ENCODE measurements at places on chromosomes 4 and X. TPM values are rescaled to one million over a fixed set of nuclear protein-coding genes. Genes with fewer than 3 reads are reported as not detected.

DNA sequence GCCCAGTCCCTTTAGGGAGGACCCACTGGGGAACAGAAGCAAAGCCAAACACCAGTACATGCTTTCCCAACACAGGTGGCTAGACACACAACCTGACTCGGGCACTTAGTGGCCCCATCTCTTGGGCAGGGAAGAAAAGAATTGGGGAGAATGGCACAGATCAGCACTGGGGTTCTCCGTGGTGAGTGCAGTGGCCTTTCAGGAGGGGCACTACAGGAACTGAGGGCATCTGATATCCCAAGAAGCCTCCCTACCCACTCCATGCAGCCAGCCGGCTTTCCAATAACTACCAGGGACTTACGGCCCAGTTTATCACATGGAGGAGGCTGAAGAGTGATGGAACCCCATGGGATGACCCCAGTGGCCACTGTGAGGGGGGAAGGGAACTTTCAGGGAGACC lies 23.0 kb downstream of the RGN start:
- no peak for DNase-seq

GRCh38 chr4:124139044-124139443 lies 573.5 kb downstream of the ANKRD50 start:
- DNase-seq, result no peak

- DNase-seq, result no peak
These were observed 25.1 kb upstream of the PLAC8 start for GRCh38 chr4:83139514-83140156.

DNA sequence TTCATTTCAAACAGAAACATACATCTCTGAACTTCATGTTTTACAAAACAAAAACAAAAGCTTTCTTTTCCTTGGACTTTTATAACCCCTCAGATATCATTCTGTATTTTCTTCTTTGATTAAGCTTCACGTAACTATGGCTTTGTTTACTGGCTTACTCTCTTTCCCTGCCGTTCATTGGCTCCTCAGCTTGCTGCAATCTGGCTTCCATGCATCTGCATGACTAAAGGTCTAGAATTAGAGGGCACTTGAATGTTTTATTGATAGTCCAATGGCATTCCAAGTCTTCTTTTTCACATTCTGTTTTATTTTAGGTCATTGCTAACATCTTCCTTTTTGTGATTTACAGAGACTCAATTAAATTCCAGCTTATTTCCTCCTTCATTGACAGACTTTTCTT lies 487.6 kb downstream of the GRXCR1 start:
- no peak for DNase-seq

GRCh38 chrX:153644356-153645125 lies 2.5 kb upstream of the DUSP9 start:
- DNase-seq, result no peak

DNA sequence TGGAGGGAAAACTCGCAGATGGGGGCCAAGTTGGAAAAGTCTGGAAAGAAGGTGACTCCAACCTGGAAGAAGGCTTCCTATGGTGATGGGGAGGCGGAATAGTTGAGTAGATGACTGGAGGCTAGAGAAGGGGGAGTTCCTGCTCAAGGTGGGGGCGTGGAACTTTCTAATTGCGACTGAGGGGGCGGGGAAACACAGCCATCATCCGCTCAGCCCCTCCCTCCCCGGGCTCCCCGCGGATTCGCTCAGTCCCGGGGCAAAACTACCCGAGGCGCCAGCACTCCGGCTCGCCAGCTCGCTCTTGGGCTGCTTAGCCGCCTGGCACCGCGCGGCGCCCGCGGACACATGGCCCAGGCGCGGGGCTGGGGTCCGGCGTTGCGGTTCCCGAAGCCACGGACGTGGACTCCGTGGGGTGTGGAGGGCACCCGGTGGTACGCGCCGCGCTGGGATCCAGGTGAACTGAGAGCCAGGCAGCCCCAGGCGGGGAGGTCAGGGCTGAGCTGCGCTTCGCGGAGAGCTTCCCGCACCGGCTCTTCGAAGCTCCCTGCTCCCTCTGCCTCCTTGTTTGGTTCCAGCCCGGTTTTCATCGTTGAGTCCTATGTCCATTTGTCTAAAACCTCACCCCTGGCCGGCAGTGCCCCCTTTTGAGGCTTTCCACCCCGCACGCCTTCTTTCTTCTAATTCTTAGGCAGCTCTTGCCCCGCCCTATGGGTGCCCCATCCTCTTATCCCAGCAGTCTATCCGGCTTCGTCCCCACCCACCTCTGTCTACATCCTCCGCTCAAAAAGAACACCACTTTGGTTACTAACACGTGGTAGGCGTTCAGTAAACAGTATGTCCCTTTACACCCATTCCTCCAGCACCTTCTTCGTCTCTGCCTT lies 38.9 kb downstream of the STARD8 start:
- DNase-seq, result peak; percentile 33

DNA sequence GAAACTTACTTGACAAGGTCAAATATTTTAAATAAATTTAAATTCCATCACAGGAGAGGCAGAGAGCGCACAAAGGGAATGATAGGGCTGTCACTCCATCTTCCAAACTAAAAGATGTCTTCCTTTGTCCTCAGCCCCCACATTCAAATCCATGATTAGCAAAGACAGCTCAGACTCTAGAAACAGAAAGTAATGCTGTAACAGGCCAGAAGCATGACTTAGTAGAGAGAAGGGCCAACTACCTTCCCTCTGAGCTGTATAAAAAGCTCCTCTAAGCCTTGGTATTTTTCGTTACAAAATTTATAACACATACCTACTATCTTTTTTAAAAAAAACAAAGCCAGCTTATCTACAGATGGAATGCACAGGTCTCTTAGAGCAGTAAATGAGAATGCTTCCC lies 207.4 kb downstream of the MAPK10 start:
- no peak for DNase-seq

- no peak for DNase-seq
These were observed 34.7 kb downstream of the RTL3 start for GRCh38 chrX:78624426-78624825.

- no peak for DNase-seq
These were observed 32.3 kb downstream of the BBS12 start for GRCh38 chr4:122764821-122765215.

DNA sequence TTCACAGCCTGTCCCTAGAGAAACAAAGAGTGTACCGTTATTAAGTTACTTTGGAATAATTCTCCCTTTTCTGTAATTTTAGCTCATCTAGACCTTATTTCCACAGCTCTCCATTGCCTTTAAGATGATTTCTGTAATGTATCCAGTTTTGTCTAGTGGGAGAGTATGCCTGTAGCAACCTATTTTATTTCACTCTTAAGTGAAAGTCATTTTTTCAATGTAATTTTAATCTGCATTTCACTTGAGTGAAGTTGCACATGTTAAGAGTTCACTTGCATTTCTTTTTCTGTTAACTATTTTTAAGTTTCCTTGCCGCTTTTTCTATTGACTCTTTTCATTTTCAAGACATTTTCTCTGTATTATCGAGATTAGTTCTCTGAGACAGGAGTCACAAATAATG lies 46.5 kb downstream of the FANCB start:
- DNase-seq, result no peak

DNA sequence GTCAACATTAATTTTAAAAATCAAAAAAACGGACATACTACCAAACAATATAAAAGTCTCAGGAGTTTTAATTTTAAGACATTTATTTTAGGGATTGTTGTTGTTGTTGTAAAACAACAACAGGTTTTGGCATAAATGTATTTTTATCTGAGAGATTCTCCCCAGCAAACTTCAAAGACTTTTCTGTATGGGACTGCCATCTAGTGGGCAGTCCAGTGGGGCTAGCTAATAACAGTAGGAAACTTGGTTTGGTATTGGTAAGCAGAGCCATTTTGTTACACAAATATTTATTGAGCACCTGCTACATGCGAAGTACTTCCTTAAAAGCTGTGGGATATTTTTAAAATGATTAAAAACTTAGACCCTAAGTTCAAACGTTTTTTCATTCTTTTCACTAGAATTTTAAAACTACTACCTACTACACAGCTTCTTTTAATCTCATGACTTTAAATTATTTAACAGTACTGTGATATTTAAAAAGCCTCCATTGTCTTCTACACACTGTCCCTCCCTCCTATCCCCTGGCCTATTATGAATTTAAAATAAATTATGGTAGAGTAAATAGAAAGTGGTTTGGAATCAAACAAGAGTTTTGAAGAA lies 1028.4 kb upstream of the INTU start:
- no peak for DNase-seq

DNA sequence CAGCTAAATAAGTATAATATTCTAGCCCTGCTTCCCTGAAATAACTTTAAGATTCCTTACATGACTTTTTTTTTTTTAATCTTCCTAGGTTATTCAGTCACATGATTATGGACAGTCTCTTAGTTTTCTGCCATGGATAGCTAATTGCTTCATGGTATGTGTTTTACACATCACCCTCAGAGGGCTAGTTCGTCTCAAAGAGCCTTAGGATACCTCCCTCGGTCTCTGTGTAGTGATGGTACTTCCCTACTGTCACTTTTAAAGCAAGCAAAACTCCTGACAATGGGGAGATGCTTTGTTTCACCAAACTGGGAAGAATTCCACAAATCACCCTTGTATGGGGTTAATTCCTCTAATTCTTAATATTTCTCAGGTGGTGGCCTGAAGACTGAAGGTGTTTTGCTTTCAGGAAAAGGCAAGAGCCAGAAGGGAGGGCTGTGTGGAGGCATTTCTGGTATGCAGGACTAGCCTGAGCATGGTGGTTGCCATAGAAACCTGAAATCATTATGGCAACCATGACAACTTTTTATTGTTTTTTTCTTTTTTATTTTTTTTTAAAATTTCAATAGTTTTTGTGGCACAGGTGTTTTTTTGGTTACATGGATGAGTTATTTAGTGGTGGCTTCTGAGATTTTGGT lies 70.4 kb downstream of the BEX3 start:
- DNase-seq, result no peak

GRCh38 chr4:6938237-6938636 lies 28.6 kb downstream of the TBC1D14 start:
- no peak for DNase-seq

DNA sequence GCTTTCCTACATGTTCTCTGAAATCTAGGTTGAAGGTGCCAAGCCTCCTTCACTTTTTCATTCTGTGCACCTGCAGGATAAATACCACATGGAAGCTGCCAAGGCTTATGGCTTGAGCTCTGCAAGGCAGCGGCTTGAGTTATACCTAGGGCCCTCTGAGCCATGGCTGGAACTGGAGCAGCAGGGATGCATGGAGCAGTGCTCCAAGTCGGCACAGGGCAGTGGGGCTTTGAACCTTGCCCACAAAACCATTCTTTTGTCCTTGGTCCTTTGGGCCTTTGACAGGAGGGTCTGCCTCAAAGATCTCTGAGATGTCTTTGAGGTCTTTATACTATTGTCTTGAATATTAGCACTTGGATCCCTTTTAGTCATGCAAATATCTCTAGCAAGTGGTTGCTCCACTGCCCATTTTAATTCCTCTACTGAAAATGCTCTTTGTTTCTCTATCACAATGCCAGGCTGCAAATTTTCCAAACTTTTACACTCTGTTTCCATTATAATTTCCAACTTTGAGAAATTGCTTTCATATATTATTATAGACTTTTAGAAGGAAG lies 536.2 kb upstream of the KLHL4 start:
- DNase-seq, result no peak

GRCh38 chr4:124017185-124017785 lies 620.7 kb downstream of the SPRY1 start:
- no peak for DNase-seq

DNA sequence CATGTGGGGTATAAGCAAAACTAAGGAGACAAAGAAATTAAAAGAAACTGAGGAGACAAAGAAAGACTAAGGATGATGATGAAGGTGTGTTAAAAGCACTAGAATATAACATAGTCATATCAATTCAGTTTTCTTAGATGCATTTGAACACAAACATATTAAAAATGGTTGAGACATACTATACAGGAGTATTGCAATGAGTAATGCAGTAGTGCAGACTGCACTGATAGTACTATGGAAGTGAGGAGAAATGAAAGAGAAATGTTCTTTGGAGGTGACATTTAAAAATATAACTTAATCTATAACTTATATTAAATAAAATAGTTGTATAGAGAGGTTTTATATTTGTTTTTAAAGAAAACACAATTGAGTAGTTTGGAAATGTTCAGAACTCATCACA lies 279.2 kb downstream of the CAMK2D start:
- no peak for DNase-seq

GRCh38 chrX:134840370-134840769 lies 150.4 kb upstream of the SMIM10 start:
- no peak for DNase-seq

DNA sequence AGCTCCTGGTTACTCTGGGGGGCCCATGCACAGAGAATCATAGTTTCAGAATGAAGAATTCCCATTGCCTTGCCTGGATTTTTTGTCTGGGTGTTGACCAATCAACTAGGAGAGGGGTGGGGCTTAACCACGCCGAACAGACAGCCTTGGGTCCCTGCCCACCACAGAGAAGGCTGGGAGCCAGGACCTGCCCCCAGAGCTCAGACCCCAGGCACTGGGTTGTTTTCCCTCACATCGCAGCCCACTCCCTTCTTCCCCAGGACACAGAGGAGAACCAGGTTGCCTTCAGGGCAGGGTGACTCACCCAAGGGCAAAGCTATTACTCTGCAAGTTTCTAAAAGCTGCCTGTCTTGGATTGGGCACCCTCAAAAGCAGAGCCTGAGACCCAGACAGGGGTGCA lies 23.3 kb upstream of the CRMP1 start:
- DNase-seq, result no peak

DNA sequence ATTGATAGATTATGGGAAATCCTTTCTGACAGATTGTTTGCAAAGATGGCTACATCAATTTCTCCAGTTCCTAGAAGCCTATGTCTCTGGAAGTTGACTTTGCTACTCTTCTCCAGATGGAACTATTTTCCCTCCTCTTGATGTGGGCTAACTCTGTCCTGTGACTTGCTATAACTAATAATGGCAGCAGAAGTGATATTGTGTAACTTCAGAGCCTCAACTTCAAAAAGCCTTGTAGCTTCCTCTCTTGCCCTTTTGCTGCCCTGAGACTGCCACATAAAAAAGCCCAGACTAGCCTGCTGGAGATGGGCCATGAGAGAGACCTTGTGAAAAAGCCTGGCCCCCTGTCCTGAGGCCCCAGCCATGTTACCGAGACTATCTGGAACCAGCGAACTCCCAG lies 210.7 kb upstream of the SLC7A11 start:
- no peak for DNase-seq

SYN1 gene
- 1.00 TPM for total RNA-seq

VCX2 gene
- total RNA-seq, result not detected

ATP1B4 gene
- total RNA-seq, result not detected

SMIM31 gene
- total RNA-seq, result not detected

SSX4B gene
- not detected for total RNA-seq

FGD1 gene
- total RNA-seq, result 0.06 TPM

XAGE1A gene
- not detected for total RNA-seq

NWD2 gene
- not detected for total RNA-seq

ARMCX1 gene
- total RNA-seq, result 0.45 TPM

ZNF595 gene
- 16.0 TPM for total RNA-seq

KLB gene
- not detected for total RNA-seq

MAOB gene
- not detected for total RNA-seq

IRS4 gene
- total RNA-seq, result not detected

F8A3 gene
- total RNA-seq, result 11.9 TPM

H2BW2 gene
- not detected for total RNA-seq

HAND2 gene
- total RNA-seq, result not detected

CTSO gene
- 7.6 TPM for total RNA-seq

ZMAT1 gene
- total RNA-seq, result 14.4 TPM

HOPX gene
- total RNA-seq, result 25.2 TPM
